ENCODE measurements at places on chromosomes 12 and 14.

- no peak for DNase-seq
Observed at GRCh38 chr12:53200107-53200457, 7.0 kb downstream of the ITGB7 start.

- DNase-seq: no peak
Observed at GRCh38 chr12:91778091-91778832, 367.4 kb downstream of the BTG1 start.

DNA sequence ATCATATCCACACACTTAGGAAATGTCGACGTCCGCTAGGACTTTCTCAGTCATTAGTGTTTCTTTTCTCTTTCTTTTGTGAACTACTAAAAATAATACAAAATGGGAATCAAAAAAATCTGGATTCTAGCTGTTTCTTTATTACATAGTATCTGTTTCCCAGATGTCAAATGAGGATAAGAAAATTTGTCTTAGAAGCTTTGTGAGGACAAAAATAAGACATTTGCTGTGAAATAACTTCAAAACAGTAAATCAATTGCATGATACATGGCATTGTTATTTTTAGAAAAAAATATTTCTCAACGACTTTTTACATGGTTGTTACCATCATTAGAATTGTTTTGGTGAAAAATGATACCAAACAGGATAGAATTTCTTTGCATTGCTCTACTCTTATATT lies 71.4 kb upstream of the IFNG-AS1 start:
- no peak for DNase-seq

DNA sequence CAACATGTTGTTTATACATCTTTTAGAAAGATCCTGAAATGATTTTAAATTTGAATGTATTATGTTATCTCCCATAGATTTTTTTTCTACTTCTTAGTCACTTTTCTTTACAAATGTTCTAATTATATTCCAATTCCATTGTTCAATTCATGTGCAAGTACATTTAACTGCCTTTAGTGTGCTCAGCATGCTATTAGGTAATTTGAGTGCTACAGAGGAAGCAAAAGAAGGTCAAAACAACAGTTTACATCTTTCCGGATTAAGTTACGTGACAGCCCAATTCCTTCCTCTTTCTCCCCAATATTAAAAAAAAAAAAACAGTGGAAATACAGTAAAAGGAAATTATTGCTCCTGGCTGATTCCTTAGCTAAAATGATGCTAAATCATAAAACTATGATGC lies 98.3 kb downstream of the RTN1 start:
- peak; percentile 12 for DNase-seq

GRCh38 chr12:72081777-72082176 lies 143.1 kb downstream of the TPH2 start:
- DNase-seq: no peak

GRCh38 chr12:91989143-91989542 lies 156.5 kb downstream of the BTG1 start:
- no peak for DNase-seq

DNA sequence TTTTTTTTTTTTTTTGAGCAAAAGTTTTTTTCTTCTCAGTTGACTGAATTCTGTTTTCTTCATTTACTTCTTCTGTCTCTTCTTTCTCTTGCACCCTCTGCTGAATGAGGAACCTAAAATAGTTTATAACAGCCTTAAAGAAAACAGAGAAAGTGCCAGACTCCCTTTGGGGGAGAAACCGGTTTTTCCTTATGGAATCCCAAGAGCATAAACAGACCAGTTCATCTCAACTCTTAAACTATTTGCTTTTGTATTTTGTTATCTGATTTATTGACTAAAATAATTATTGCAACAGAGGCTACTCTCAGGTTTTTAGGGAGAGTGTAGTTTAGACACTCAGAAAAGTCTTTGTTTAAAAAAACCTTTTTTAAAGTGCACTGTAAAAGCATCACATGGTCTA lies 30.2 kb downstream of the ST8SIA1 start:
- no peak for DNase-seq

GRCh38 chr14:89134640-89135039 lies 282.4 kb downstream of the FOXN3 start:
- no peak for DNase-seq

GRCh38 chr14:47674543-47675465 lies 601 bp downstream of the MDGA2 start:
- DNase-seq: peak; percentile 4

DNA sequence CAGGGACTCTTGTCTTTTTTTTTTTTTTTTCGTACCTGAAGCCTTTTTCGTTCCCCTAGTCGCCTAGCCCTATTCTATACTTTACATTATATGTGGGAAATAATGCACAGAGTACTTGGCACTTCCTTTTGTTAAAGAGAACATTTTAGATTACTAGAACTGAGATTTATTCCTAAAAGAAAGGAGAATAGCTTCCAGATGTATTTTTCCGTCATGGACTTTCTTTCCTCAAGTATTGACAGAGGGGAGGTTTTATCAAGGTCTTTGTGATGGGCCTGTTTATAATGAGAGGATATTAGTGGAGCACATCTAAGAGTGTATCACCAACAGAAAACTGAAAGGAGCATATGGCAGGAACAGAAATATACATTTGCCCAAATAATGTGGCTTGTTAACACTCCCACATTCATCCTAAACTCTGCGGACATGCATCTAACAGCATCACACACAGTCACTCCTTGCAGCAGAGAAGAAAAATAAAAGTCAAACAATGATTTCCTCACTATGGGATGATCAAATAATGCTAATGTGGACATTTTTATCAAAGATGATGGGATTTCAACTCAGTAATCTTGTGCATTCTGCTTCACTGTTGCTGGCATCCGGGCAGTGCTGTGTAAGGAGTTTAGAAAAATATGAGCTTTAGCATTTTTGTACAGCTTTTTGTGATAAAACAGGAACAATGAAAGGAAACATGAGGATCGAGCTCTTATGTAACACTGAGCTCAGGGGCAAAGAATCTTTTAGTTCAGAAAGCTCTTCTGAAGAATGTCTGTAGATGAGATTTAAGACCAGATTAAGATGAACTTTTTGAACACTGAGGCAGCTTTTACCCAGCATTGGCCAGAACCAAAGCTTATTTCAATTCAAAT lies 183.1 kb downstream of the EGLN3 start:
- no peak for DNase-seq

DNA sequence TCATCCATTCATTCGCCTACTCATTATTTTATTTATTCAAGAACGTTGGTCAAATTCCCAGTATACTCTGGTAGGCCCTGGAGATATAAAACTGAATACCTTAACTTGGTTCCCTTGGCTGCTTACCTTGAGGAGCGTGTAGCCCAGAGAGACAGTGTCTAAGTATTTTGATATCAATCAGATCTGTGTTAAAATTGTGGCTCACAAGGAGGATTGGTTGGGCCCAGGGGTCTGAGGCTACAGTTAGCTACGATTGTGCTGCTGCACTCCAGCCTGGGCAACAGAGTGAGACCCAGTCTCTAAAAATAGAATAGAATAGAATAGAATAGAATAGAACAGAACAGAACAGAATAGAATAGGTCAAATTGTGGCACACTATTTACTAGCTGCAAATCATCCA lies 438.4 kb downstream of the ADAMTS20 start:
- no peak for DNase-seq

DNA sequence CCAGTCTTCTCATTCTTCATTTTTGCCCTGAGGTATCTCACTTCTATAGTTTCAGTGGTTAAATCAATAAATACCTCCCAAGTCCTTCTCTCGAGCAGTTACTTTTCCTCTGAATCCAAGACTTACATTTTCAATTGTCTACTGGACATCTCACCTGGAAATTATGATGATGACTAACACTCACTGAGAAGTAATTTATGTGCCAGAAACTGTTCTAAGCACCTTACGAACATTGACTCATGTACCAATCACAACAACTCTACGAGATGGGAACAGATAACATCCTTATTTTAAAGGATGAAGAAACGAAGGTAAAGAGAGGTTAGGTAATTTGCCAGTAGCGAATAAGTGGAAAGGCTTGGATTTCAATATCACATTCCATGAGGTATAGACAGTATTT lies 94.1 kb downstream of the EML5 start:
- DNase-seq: no peak

DNA sequence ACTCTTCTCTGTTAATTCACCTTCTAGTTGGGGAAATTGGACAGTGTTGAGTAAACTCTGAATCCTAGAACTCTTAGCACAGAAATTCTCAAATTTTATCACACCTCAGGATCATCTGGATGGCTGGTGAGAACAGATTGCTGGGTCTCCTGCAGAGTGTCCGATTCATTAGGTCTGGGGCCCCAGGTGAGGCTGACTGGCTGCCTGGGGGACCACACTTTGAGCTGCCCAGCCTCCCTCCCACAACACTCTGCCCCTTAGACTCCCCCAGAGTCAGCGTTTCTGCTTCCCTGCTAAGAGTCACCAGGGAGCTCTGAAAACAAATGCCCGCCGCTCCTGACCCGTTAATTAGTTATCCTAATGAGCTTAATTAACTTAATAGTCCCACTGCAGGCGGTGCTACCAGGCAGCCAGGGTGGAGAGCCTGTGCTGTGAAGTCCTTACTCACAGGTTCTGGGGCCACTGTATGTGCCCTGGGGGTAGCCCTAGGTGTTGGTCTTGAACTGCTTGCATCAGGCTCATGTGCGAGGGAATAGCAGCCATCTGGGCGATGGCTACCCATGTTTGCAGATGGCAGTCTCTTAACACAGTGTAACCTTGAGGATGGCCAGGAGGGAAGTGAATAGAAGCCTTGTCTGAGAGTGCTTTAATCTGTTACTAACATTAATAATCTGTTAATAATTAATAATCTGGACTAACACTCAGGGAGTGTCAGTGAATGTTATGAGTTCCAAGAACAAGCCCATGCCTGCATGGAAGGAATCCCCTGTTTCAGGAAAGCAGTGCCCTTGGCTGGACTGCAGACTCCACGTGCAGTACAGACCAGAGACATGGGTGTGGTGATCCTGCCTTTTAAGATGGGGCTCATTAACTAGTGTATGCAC lies 35.6 kb downstream of the AACS start:
- DNase-seq: no peak

Data from HL-60 (cell line).